Lower lobe of right lung (tissue), 2 donors: ENCODE measurements at places on chromosomes 11 and 22. TPM values are rescaled to one million over a fixed set of nuclear protein-coding genes. Genes with fewer than 3 reads are reported as not detected.

LRRC74B gene
- 3.6 TPM for total RNA-seq

MAJIN gene
- not detected for total RNA-seq

ART1 gene
- total RNA-seq: 1.0 TPM

FHIP1B gene
- 37.1 TPM for total RNA-seq

CLMP gene
- 15.1 TPM for total RNA-seq

RCOR2 gene
- total RNA-seq: 0.18 TPM

DYNC2H1 gene
- total RNA-seq: 22.1 TPM

ADAMTS8 gene
- 23.0 TPM for total RNA-seq

GRCh38 chr22:50278461-50278860 is 8.3 kb upstream of the MAPK11 start:
- H3K4me3 ChIP-seq: no peak overlapping the region
- H3K27me3 ChIP-seq: no peaks in the 10 kb centered on the region
- no peak overlapping the region for H3K27ac ChIP-seq
- peaks cover 22% of the 10 kb centered on the region for H3K4me1 ChIP-seq

- peak; percentile 20 for DNase-seq
- H3K27me3 ChIP-seq: no peaks in the 10 kb centered on the region
- no peak overlapping the region for H3K27ac ChIP-seq
- H3K4me1 ChIP-seq: peaks cover 33% of the 10 kb centered on the region
Observed at GRCh38 chr11:67999704-68000103, 4.2 kb downstream of the UNC93B1 start.

- no peaks in the 10 kb centered on the region for H3K27me3 ChIP-seq
- no peak overlapping the region for H3K4me3 ChIP-seq
- no peaks in the 10 kb centered on the region for H3K36me3 ChIP-seq
- H3K27ac ChIP-seq: peak overlapping the region; percentile 61
- no peak for DNase-seq
Observed at GRCh38 chr11:12186701-12187100, 76.3 kb downstream of the MICAL2 start.

- peaks cover 58% of the 10 kb centered on the region for H3K4me1 ChIP-seq
- DNase-seq: no peak
- peaks cover 16% of the 10 kb centered on the region for H3K36me3 ChIP-seq
- peak overlapping the region; percentile 9 for H3K27ac ChIP-seq
- no peaks in the 10 kb centered on the region for H3K27me3 ChIP-seq
Observed at GRCh38 chr11:36453678-36454077, 56.4 kb downstream of the TRAF6 start.

DNA sequence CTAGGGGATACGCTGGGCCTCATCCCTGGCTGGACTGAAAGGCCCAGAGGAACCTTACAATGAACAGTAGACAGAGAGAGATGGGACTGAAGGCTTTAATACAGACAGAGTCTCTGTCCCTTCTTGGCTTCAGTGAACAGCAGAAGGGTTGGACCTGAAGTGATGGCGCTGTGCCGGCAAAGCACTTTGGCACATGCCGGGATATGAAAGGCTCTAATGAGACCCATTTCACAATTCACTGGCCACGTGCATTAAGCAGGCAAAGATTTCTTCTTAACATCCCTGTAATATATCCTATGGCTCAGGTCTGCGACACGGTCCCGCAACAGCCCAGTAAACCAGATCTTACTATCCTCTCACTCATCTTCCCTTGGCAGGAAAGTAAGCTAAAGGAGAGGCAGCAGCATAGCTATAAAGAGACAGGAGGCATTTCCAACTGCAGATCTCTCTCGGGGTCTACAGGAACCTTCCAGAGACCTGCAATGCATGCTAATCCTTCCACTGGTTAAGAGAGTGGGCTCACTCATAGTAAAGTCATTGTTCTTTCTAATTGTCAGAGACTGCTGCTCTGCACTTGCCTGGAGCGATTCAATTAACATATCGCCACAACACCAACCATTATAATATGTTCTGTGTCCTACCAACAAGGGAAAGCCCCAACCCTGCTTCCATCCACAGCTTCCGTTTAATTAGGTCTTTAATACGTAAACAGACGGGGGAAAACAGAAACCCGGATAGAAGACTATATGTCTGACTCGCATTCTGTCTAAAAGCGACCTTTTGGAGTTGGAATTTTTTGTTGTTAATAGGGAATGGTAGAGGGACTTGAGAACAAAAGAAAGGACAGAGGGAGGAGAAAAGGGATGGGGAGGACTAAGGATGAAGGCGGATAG is 1179.0 kb downstream of the LRRC4C start:
- H3K4me3 ChIP-seq: no peak overlapping the region
- H3K27ac ChIP-seq: no peak overlapping the region
- no peak for DNase-seq

DNA sequence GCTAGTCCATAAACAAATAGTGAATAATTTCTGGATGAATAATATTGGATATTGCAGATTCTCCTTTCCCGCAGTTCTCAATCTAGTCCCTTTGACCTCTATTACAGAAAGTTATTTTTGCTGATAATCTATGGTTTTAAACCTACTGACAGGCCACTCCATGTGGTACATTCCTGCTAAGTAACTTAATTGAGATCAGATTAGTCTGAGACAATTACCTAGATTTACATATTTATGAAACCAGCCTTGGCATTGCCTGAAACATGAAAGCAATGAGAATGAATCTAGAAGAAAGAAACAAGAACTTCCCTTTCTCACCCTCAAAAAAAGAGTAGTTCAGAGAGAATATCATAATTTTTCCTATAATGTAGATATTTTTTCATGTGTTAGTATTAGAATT is 964.2 kb downstream of the JRKL start:
- H3K4me3 ChIP-seq: no peak overlapping the region
- DNase-seq: no peak
- H3K36me3 ChIP-seq: no peaks in the 10 kb centered on the region

DNA sequence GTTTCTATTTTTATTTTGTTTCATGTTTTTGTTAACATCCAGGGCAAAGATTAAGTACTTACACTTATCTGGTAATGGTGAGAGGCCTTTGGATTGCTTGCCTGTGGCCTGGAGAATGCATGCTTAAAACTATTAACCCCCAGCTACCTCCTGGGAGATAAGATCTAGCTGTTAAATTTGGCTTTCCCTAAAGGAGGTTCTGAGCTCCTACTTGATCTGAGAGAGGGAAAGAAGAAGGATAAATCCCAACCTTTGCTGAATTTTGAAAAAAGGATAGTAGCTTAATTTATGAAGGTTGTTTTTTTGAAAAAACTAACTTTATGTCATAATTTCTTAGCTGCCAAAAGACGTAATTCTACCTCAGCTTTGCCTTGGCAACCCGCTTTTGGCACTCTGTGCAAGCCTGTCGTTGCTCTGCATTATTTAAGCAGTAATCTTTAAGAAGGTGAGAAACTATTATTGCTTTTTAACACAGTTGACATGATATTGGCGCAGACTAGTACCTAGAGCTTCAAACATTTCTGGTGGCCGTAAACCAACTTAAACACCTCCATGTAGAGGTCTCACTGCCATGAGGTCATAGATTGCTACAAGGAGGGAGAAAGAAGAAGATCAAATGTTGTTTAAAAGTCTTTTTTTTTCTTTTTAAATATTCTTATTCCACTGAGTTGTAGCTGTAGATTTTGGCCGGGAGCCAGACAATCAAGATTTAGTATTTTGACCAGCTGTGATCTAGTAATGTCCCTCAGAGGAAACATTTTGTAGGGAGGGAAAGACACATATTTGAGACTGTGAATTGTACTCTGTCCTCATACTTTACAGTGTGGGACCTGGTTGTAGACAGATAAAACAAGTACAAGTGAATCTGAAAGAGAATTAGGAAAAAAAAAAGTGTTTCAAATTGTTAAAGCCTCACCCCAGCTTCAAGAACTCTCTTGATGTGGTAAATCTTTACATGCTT is 74.4 kb downstream of the WNT11 start:
- H3K4me3 ChIP-seq: no peak overlapping the region
- H3K4me1 ChIP-seq: no peaks in the 10 kb centered on the region
- no peak overlapping the region for H3K27ac ChIP-seq
- H3K36me3 ChIP-seq: peaks cover 2% of the 10 kb centered on the region
- no peaks in the 10 kb centered on the region for H3K27me3 ChIP-seq

DNA sequence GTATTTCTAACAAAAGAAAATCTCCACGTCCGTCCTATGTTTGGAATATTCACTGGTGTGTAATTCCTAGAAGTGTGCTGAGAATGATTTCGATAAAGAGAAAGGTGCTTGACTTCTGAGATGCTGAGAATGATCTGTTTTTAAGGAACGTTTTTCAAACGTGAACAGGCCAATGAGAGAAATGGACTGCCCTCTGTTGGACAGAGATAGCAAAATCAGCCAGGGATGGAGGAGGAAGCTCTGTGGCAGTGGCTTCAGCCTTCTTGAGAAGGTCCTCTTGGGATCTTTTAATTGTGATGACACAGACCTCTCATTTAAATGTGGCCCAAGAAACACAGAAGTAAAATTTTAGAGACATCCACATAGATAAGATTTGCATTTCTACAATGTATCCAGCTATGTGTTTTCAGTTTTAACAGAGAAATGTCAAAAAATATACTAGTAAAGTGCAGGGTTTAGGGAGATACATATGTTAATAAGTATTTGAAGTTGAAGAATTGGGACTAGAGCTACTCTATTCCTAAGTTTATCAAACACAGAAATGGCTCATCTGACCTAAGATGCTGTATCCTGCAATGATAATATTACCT is 84.0 kb upstream of the RCN1 start:
- no peak overlapping the region for H3K27ac ChIP-seq
- no peaks in the 10 kb centered on the region for H3K36me3 ChIP-seq
- H3K4me3 ChIP-seq: no peak overlapping the region
- peaks cover 32% of the 10 kb centered on the region for H3K27me3 ChIP-seq
- DNase-seq: no peak
- no peaks in the 10 kb centered on the region for H3K4me1 ChIP-seq
